ENCODE measurements at places on chromosomes 4 and X.

DNA sequence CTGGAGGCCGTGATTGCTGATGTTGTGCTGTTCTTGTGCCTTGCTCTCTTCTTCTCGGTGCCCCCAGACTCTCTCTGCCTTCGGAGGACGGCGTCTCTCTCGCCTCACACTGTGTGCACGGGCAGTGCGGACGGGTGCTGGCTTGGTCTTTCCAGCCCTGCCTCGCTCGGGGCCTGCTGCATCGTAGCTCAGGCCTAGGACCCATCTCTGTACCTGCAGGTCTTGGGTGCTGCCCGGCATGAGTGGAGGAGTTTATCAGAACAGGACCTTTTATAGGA is 18.2 kb downstream of the RGS12 start:
- no peak for DNase-seq

GRCh38 chrX:131067216-131067615 is 9.1 kb downstream of the ARHGAP36 start:
- DNase-seq, result no peak

DNA sequence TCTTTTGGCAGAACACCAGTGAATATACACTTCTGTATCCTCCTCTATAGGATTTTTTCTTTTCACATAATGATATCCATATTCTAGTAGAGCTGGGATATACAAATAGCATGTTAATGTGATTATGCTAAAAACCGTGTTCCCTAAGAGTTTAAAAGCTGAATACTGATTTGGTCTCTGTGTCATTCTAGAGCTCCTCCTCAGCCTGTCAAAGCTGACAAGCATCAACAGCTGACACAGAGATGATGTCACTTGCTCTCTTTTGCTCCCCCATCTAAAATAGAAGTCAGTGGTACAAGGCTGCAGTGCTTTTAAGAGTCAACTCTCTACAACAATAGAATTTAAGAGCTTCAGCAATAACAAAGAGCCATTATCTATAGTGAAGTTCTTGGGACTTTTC is 17.1 kb upstream of the HERC3 start:
- DNase-seq, result no peak

- DNase-seq, result no peak
These were observed 4.6 kb upstream of the CD99L2 start for GRCh38 chrX:150903110-150903508.

Measured in NCI-H524 treated with DMSO at 0.1 percent for 48 hours (cell line).